ENCODE measurements at places on chromosomes 2 and 18.

- no peak for DNase-seq
Observed at GRCh38 chr2:40886655-40887054, 434.8 kb upstream of the SLC8A1 start.

DNA sequence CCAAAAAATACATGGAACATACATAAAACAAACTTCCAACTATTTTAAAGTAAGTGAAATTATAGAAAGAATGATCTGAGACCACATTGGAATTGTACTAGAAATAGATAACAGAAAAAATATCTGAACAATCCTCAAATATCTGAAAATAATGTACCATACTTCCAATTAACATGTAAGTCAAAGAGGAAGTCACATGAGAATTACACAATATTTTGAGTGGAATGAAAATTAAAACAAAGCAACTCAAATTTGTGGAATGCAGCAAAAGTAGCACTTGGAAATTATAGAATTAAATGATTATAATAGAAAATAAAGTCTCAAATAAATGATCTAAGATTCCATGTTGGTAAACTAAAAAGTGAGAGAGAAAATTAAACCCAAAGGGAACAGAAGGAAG is 38.3 kb upstream of the CTIF start:
- DNase-seq = no peak

DNA sequence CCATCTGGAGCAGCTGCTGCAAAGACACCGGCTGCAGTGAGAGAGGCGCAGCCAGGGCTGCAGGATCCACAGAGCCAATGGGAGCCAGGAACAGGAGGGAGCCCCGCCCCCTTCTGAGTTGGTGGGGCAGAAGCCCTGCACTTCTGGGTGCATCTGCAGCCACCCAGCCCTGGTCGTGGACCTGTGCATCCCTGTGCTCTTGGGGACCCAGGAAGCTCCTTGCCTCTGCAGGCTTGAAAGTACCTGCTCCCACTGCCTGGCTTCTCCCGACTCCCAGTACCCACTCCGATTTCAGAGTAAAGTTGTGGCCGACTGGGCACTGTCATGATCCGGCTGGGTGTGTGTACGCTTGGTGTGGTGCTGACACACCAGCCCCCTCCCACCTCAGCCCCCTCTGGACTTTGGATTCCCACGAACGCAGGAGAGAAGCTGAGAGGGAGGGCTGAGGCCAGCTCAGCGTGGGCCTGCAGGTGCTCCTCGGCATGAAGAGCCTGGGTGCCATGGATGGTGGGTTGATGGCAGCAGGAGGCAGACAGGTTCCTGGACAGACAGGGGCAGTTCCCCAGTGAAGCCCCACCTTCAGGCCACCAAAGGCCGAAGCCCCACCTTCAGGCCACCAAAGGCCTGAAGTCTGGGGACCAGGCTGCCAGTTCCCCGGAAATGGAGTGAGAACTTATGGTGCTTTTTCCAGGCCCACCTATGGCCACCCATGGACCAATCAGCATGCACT is 34.9 kb downstream of the LRRTM4 start:
- no peak for DNase-seq

GRCh38 chr18:5879479-5879882 is 15.8 kb downstream of the TMEM200C start:
- peak; percentile 26 for DNase-seq

GRCh38 chr2:134245340-134245984 is 8.4 kb upstream of the MGAT5 start:
- DNase-seq = peak; percentile 93

DNA sequence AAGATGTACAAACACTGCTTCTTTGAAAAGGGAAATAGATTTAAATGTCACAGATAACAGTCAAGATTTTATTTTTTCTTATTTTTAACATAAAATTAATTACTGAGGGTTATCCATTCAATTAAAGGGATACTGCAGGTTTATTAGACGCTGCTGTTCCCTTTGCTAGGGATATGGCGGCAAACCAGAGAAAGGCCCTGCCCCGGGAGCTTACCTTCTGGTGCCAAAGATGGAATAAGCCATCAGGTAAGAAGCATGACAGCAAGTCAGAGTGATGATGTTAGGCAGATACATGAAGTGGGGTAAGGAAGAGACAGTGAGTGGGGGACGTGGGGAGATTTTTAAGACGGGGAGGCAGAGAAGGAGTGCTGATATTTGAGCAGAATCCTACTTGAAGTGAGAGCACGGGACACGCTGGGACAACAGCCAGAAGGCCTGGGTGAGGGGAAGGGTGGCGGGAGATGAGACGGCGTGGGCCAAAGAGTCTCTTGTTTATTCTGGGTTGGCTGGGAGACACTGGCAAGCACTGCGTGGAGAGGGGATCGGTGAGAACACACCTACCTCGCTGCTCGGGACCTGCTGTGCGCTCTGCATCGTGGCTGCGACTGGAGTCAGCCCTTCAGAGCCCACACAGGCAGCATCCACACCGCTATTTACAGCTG is 250.5 kb upstream of the TMEM200C start:
- DNase-seq = no peak

DNA sequence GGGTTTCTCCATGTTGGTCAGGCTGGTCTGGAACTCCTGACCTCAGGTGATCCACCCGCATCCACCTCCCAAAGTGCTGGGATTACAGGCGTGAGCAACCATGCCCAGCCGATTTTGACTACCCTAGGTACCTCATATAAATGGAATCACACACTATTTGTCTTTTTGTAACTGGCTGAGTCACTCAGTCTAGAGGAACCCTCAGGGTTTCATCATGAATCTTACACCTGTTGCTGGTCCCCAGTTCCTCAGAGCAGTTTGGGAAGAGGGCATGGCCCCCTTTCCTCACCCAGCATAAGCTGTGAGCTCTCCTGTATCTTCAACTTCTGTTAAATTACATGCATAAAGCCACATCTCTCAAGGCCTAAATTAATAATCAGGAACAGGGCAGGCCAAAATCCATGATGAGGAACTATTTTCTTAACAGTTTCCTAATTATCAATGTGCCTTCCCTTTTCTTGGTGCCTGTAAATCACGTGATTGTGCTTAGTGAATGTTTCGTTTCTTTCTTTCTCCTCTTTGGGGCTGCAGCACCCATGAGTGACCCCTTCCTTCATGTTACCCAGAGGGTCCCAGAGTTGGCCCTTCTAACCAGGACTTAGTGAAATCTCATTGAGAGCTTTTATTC is 20.9 kb downstream of the DYSF start:
- DNase-seq = no peak

DNA sequence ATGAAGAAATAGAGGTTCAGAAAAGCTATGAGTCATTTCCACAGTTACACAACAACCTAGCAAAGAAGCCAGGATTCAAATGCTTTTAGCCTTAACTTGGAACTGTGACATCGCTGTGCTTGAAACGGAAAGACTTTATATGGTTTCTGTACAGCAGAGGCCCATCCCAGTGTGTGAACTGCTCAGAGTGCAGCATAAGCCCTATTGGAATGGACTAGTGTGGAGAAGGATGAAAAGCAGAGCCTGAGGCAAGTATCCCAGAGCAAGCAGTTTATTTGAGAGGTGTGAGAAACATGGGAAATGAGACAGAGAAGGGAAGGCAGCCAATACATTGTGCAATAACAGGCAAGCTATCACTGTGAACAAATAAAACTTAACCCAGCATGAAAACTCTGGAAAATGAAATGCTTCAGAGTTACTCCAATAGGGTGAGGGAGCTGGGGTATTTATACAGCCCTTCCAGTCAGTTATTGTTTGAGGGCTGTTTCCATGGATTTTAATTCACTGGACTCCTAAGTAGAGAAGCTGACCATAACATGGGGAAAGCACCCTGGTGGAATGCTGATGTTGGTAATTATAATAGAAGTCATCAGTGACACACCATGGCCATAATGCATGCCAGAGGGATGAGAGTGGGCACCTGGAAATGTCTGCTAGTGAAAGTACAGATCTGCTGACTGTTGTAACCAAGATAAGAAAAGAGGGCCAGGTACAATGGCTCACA is 254.0 kb upstream of the POU3F3 start:
- peak; percentile 29 for DNase-seq

DNA sequence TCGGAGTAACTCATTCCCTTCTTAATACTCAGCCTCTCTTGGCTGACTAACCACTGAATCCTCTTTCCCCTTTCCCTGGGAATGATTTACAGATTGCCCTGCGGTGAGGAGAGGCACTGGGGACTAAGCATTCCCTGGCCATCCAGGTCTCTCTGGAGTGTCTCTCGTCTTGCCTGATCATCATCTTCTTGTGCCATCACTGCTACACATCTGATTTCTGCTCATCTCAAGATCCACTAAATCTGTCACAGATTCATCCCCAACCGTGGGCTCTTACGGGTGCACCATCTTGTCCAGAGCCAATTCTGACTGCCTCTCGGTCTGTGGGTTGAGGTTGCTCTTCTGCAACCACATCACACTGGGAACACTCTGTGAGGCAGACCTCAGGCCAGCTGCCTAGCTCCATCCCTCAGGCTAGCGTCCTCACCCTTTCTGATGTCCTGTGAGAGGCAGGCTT is 12.0 kb downstream of the SFTPB start:
- no peak for DNase-seq

DNA sequence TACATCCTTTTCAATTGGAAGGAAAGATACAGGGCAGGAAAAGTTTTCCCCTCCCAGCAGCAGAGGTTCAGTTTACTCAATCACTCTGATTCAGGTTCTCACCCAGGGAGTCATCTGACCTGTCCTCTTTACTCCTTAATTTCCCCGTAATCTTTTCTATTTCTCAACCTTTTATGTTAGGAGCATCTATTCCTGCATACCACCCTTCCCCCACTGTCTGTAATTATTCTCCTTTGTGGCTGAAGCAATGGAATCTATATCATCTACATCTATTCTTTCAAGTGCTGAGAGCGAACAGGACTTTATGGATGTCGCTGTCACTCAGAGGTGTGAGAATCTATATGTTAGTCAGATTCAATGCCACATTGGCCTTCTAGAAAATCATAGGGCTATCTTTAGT is 175.2 kb downstream of the NOL4 start:
- no peak for DNase-seq
